ENCODE measurements at places on chromosomes 7 and 10.

DNA sequence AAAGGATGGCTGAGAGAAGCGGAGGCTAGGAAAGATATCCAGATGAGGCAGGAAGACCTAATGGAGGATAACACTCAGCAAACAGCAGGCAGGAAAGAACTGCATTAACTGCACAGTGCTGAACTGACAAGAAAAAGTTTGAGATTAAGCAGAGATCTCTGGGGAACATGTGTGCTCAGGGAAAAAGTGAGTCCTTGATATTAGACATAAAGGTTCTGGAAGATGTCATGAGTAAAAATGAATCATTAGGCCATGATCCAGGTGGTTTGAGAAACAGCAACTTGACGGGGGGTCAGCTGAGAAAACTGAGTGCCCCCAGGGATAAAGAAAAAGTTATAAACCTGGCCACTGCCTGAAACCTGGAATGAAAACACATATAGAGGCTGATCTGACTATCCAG lies 27.3 kb upstream of the ANK3 start:
- no peak for DNase-seq

GRCh38 chr7:8509621-8510020 lies 76.2 kb downstream of the NXPH1 start:
- no peak for DNase-seq

DNA sequence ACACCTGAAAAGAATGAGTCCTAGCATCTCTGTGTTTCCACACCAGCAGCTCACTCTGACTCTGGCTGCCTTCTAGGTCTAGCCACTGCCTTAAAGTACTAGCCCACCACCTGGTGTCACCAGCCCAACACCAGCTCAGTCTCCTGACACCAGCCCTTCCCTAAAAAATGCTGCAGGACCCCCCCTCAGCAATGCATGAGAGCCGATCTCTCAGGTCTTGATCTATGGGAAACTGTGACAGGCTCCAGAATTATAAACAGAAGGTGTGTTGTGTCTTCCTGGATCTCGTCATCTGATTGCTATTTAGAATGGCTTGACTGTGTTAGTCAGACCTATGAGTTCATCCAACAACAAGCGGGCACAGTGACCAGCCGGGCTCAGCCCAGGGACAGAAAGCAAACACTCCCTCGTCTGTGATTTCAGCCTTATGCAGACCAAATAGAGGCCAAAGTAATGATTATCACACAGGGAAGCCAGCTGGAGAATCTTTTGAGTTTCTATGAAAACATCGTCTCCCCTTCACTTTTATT lies 66.6 kb downstream of the CUBN start:
- no peak for DNase-seq

- no peak for DNase-seq
These were observed 5.8 kb upstream of the CYP3A7 start for GRCh38 chr7:99740573-99741440.

DNA sequence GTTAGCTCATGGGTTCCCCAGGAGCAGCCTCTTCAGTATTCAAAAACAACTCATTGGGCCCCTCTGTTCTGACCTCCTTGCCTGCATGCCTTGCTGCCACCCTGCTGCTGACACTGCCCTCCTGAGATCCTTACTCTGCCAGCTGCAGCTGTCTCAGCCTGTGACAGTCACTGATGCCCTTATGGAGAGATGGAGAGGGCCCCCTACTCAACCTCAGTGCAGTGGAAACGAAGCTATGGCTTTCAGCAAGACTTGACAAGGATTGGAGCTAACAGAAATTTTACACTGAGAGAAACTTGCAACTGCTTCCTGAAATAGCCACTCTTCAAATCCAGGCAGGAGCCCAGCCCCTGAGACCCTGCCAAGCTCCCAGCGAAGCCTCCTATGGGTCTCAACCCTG lies 678.3 kb upstream of the C7orf33 start:
- no peak for DNase-seq

DNA sequence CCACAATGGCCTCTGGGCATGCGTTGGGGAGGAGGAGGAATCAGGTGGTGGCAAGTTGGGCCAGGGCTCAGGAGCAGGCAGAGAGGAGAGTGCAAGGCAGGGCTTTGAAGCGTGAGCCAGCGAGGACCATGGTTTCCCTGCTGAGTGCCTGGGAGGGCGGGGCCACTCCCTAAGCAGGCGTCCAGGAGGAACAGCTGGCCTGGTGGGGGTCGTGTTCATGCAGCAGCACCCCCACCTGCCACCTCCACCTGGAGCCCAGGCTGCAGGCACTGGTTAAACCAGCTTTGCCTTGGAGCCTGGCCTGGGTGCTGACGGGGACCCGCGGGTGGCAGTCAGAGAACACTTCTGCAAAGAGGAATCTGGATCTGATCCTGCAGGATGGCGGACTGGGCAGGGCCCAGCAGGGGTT lies 24.2 kb upstream of the AQP1 start:
- DNase-seq, result no peak

DNA sequence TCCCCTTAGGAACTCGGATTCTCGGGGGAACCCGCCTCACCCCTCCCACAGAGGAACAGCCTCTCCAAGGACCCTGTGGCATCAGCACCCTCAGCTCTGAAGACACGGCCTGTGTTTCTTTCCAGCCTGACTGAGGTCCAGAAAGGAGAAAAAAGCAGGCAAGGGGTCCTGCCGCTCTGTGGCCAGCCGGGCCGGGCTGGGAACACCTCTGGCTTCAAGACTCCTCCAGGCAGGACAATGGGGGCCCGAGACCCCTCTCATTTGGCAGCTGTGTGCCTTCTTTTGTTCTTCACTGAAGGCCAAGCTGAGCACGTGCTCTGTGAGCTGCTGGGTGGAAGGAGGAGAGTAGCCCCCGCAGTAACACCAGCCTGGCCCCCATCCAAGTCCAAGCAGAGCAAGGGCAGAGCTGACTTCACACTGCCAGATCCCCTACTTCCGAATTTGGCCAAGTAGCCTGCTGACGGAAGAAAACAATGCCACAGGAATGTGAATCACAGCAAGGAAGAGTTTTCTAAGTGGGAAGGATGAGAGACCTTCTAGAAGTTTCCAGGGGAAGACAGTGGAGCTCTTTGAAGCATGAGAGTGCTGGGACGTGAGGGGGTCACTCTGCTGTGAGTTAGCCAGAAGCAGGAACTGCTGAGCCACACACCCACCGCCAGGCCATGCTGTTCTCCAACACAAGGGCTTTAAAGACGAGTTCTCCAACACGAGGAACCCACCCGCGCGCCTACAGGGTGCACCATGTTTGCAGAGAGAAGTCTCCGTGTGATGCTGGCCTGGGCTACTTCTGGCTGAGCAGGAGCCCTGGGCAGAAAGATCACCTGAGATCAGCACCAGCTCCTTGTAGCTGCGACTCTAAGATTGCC lies 3.1 kb downstream of the CNPY1 start:
- no peak for DNase-seq

DNA sequence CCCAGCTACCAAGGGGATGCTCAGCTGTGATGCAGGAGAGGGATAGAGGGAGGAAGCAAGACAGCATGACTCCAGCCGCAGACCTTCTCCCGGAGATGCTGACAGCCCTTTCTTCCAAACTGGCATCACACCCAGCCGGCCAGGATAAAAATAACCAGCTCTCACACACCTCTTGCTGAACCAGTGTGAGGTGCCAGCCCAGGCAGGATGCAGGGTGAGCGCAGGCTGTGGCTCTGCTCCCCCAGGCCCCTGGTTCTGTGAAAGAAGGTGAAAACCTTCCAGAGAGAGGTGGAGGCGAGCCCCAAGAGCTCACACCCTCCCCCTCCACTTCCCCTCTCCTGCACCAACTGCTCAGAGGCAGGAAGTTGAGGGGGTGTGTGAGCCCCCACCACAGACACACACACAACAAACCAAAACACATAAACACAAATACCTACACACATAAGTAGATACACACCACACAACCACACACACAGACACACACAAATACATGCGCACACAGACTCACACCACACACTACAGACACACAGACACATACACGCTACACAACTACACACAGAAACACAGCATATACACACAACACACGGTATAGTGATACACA lies 4.0 kb downstream of the GPR15LG start:
- no peak for DNase-seq

DNA sequence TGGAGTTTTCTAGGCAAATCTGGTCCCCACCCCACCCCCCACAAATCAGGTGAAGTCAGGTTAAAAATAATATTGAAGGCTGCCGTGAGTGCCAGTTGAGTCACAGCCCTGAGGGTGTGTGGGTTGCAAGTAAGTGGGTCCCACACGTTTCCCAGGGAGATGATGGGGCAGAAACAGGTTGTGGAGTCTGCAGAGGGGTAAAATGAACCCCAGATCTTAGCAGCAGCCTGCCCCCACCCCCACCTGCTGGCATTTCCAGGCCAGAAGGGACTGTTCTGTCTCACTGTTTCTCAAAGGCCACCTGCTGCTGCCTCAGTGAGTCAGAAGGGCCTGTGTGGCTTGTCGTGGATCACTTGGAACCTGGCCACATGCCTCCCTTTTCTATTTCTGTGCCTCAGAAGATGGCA lies 59.8 kb upstream of the SMNDC1 start:
- DNase-seq, result no peak

- DNase-seq, result no peak
These were observed 519.1 kb downstream of the NRG3 start for GRCh38 chr10:82394122-82394521.

DNA sequence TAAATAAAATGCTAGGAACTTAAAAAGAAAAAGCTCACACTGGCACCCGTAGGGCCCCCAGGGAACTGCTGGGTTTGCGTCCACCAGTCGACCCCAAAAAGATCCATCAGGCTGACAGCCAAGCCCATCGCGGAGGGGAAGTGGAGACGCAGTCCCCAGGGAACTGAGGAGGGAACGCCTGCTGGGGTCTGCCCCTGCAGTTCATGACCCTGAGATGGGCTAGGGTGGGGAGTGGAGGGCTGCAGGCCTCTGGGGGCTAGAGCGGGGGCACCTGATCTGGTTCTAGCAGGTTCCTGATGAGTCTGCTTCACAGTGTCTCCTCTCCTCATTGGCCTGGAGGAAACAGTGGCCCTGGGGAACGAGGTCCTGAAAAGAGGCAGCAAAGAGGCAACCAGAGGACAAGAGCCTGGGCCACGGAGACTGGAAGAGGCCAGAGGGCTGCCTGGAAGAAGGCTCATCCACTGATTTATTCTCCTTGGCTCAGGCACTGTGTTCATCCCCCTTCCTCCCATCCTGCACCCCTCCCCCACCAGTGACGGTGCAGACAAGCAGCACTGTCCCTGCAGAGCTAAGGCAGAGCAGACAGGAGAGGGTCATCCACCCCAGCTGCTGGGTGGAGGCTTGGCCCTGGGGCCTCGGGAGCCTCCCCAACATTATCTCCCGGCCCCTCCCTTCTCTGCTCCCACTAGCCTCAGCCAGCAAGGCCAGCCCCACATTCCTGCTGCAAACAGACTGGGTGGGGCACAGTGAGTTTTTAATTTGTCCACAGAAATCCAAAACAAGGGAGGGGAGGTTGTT lies 24.7 kb upstream of the HSPA12A start:
- DNase-seq, result no peak

- no peak for DNase-seq
These were observed 25.9 kb downstream of the CYP2W1 start for GRCh38 chr7:1008733-1009363.

DNA sequence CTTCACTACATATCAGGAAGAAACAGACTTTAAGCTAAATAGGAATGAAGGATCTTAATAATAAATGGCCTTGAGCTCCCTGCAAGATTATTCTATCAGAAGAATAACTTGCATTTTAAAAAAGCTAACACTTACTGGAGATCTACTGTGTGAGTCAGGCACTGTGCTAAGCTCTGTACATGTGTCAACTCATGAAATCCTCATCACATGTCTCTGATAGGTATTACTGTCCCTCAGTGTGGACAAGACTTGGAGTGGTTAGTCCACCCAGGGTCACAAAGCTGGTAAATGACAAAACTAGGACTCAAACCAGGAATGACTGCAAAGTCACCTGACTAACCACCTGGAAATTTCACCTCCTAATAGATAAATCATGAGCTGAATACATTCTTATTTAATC lies 57.1 kb upstream of the KCTD7 start:
- no peak for DNase-seq

- DNase-seq, result no peak
These were observed 62.9 kb upstream of the ZMIZ2 start for GRCh38 chr7:44685723-44686122.

DNA sequence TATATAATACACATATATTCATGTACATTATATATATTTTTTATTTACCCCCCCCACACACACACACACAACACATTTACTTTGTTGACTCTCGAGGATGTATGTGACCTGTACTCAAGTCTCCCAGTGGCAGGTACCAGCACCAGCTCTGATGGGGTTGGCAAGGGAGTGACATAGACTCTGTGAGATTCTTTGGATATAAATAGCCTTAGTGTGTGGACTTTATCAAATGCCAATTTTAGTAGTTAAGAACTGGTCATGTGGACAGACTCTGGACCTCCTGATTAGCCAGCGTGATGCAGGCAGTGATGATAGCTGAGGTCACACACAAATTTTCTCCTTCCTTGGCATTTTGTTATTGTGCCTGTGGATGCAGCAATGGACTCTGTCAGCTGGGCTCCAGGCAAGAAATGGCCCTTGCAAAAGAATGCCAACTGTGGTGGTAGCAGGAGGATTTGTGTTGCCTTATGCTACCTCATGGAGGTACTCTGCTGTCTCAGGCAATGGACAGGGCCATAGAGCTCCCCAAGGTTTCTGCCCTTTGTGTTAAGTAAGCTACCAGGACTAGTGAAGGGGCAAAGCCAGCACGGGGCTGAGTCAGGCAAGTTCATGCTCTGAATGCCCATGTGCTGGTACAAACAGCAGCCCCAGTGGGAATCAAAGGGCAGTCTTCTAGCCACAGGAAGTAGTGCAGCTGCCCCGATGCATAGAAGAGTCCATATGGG lies 224.6 kb upstream of the ZWINT start:
- no peak for DNase-seq

- no peak for DNase-seq
These were observed 435.2 kb upstream of the AUTS2 start for GRCh38 chr7:69162931-69163670.

DNA sequence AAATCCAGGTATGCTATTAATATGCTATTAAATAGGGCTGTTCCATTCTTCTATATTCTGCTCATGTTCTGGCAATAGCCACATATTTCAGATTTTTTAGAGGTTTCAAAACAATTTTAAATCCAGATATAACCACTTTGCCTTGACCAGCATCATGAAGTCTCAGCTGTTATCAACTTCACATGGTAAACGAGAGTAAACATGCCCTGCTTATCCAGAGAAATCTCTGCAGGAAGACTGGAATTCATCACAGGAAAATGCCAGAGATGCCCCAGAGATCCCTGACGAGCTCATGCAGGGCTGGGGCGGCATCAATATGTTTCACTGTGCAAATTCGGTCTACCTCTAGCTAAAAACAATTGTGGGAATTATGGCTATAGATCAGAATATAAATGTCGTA lies 126.5 kb downstream of the FANK1 start:
- DNase-seq, result no peak

All from stimulated activated CD4-positive, alpha-beta T cell treated with anti-CD3 and anti-CD28 coated beads, Interleukin-1b, Interleukin-23, amount 100 ng/mL, for 1 hour (primary cell).